ENCODE measurements at places on chromosomes 2 and 18. TPM values are rescaled to one million over a fixed set of nuclear protein-coding genes. Genes with fewer than 3 reads are reported as not detected.

- H3K27ac ChIP-seq = no peak overlapping the region
- H3K36me3 ChIP-seq = no peaks in the 10 kb centered on the region
- H3K4me3 ChIP-seq = no peak overlapping the region
- no peaks in the 10 kb centered on the region for H3K4me1 ChIP-seq
Measured at GRCh38 chr2:47935071-47935470, 28.8 kb upstream of the FBXO11 start.

DNA sequence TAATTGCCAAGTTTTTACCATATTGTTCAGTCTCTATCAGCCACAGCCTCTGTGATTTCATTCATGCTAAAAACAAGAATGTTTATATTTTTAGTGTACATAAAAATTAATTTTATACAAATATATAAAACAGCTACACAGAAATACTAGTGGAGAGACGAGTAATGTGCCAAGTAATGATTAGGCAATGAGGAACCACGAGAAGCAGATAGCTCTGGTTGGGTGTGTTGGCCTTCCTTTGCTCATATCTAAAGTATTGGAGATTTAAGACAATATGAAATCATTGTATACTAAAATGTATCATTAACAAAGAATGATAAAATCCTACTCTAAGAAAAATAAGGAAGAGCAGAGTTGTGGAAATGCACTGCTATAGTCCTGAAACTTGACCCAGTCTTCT, 326.7 kb downstream of the AGAP1 start:
- H3K36me3 ChIP-seq = no peaks in the 10 kb centered on the region
- H3K4me3 ChIP-seq = no peak overlapping the region
- H3K27ac ChIP-seq = no peak overlapping the region
- no peak for DNase-seq

DNA sequence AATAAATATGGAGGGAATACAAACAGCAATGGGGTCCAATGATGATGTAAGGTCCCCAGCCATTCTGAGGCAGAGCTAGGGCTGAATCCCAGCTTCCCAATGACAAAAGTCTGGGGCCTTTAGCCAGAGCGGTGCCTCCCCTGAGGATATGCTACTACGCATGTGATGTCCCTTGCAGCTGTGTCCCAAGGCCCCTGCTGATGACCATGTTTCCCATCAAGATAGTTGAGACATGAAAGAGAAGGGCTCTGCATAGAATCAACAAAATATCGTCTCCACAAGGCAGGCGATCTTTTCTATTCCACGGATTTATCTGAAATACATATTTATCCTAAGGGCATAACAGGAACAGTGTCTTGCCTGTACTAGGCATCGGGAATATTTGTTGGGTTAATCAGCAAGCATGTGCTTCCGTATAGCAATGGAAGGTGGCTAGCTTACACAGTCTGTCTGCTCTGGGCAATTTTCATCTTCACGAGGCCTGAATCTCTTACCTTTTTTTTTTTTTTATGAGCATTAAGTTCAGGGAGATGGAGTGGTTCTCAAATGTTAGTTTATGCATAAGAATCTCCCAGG, 284.6 kb downstream of the CNTNAP5 start:
- H3K27ac ChIP-seq = no peak overlapping the region
- H3K27me3 ChIP-seq = no peaks in the 10 kb centered on the region
- H3K36me3 ChIP-seq = no peaks in the 10 kb centered on the region
- no peaks in the 10 kb centered on the region for H3K4me1 ChIP-seq

The RTP5 gene
- not detected for total RNA-seq

The CYP1B1 gene
- 5.8 TPM for total RNA-seq

All from CD4-positive, alpha-beta memory T cell (primary cell).